ENCODE measurements at places on chromosomes 4 and X.

- no peak for DNase-seq
Measured at GRCh38 chr4:172995161-172995560, 173.4 kb upstream of the GALNT7 start.

DNA sequence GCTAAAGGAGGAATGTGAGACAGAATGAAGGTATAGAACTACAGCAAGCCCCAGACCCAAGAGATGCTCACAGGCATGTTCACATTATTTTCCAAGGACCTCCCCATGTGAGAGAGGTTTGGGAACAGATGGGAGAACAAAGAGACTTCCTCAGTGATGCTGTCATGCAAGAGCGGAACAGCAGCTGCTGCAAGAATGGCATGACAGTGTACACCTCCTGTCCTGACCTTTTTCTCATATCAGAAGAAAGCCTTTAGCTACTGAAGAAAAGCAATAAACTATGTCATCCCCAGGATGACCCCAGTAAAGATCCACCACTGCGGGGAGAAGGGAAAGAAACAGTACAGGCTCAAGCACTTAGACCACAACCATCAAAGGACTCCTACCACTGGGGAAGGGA, 7.2 kb downstream of the PRDM5 start:
- no peak for DNase-seq

DNA sequence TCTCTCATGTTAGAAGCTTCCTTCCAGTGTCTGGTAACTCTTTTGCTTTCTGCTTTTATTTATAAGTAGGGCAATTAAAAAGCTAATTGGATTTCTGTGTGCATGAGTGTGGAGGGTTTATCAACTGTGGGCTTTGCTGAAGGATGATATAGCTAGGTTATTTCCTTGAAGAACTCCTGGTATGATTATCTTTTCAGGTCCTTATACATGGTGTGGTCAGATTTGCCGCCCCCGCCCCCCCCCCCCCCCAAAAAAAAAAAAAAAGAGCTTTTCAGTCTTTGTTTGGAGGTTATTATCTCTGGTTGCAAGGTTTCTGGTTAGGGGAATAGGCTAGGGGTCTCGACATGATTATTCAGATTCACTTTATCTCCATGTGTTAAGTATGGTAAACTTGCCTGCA, 35.9 kb downstream of the MOB1B start:
- DNase-seq: no peak

GRCh38 chr4:24262616-24263015, 321.7 kb downstream of the DHX15 start:
- no peak for DNase-seq

DNA sequence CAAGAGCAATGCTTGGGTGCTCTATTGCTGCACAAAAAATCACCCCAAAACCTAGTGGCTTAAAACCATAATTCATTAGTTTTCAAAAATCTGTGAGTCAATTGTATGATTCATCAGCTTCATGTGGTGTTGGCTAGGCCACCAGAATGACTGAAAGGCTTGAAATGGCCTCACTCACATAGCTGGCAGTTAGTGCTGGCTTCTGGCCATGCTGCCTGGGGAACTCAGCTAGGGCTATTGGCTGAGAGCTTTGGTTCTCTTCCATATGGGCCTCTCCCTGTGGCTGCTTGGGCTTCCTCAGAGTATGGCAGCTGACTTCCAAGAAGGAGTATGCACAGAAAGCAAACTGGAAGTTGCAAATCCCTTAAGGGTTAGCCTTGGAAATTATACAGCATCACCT, 3.1 kb upstream of the MTMR1 start:
- DNase-seq: peak; percentile 36

GRCh38 chrX:88202149-88202548, 544.9 kb upstream of the CPXCR1 start:
- no peak for DNase-seq

GRCh38 chrX:145393702-145394235, 146.5 kb downstream of the SPANXN1 start:
- DNase-seq: peak; percentile 0

DNA sequence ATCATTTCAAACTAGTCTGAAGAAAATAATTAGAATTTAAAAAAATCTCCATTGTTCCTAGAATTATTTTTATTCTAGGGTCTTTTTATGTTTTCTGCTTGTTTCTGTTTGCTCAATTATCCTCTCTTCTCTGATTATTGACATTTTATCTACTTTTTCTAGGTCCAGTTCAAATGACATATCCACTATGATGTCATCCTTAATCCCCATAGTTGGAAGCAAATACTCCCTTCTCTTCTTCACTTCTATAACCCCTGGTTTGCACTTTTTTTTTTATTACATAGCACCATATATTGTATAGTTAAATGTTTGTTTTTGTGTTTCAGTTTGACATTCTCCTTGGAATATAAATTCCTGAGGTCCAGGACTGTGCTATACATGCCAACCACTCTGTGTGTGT, 82.6 kb downstream of the CT47B1 start:
- no peak for DNase-seq

DNA sequence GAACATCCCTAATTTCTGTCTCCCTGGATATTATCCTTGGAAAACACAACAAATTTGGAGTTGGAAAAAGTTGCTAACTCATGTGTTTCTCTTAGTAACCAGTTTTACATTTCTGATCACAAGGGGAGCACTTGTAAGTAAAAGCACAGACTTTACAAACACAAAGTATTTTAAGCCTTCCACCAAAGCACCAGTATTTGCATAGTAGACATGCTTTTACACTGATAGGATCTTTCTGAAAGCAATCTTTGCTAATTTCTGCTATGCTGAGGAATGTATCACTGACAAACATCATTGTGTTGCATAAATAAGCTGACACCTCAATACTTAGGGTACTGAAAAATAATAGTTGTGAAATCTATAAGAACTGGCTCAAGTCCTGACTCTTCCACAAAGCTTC, 100.6 kb downstream of the MID1 start:
- no peak for DNase-seq

- no peak for DNase-seq
Measured at GRCh38 chrX:39047174-39047573, 245.9 kb downstream of the MID1IP1 start.

- no peak for DNase-seq
Measured at GRCh38 chrX:22699581-22700091, 300.1 kb upstream of the DDX53 start.

GRCh38 chr4:159278399-159278798, 175.5 kb downstream of the RAPGEF2 start:
- DNase-seq: no peak

- DNase-seq: no peak
Measured at GRCh38 chr4:162154862-162155540, 8.8 kb downstream of the FSTL5 start.

DNA sequence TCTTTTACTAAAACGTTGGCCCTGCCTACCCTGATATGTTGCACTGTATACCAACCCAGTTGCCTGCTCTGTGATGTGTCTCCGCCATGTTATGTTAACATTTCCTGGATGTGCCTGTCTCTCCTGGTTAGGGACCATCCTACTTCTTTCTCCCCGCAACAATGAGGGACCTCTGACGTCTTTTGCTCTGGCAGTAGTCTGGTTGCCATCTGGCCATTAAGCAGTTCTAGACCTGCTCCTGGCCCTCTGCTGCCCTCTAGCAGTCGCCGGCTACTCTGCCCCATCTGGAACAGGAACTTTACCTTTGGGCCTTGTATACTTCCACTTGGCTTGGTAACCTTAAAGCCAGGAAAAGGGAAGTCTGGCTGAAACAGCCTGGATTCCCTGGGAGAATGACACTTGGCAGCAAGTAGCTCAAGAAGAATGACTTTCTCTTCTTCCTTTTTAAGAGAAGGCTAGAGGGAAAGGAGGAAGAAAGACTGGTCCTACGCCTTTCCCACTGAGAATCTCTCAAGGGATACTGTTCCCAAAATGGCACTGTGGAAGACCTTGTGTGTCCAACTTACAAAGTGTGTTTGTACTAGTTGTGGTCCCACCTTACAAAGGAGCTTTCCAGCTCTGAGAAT, 63.5 kb downstream of the GPC3 start:
- peak; percentile 8 for DNase-seq

DNA sequence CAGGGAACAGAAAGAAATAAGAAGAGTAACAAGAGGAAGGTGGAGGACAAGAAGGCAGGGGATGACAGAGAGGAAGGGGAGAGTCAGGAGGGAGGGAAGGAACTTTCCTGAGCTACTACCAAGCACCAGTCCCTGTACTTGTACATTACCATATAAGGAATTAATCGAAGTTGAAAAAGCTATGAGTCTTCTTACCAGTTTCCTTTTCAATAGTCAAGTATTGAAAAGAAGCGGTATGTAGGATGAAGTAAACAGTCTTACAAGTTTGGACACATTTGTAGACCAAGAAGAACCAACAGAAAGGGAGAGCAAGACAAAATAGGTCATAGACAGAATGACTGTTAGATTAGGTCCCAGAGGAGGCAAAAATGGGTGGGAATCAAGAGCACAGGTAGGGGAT, 629.7 kb upstream of the DIPK2B start:
- no peak for DNase-seq

GRCh38 chr4:77235289-77235854, 78.4 kb downstream of the CCNG2 start:
- no peak for DNase-seq

GRCh38 chrX:1417921-1418771, 26.2 kb upstream of the SLC25A6 start:
- no peak for DNase-seq

DNA sequence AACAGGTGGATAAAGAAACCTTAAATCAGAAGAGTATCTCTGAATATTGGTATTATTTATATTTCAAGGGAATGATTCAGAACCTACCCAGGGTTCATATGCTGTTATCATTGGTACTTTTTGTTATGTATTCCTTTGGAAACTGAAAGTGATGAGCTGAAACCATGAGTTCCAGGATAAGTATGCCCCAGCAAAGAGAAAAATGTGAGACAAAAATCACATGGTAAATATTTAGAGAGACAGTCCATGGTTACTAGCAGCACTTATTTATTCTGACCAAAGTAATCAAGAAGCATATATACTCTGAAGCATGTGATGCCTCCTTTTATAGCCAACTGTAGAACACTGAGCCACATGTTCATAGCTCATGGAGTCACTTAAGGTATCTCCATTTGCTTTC, 277.7 kb downstream of the ARAP2 start:
- DNase-seq: no peak

GRCh38 chrX:31609130-31609529, 537.3 kb upstream of the FTHL17 start:
- no peak for DNase-seq

- DNase-seq: no peak
Measured at GRCh38 chrX:101691835-101692234, 32.2 kb upstream of the ARMCX2 start.

GRCh38 chr4:152104356-152104755, 343.5 kb upstream of the GATB start:
- DNase-seq: no peak

GRCh38 chrX:101051153-101051548, 760 bp downstream of the TRMT2B start:
- DNase-seq: no peak

DNA sequence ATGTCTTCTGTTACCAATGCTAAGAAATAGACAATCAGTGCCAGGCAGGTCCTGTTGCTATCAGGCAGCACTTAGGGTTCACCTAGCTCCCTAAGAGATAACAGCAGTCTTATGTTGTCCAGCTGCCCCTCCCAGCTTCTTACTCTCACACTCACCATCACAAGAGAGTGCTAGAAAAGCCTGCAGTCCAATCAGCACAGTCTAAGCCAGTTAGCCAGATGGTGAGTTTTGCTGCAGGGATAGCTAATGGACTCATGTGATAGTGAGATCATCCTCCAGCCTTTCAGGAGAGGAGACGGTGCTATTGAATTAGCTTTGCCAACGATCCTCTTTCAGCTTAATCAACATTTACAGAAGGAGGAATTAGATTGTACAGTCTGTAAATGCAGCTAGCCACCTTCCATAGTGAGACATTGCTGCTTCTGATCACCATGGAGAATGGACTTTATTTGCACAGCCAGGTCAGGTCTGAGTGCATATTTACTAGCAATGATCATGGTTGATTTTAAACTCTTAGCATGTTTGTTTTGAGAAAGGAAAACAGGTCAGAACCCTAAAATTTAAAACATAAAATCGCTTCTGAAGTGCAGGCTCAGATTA, 438.3 kb downstream of the CENPC start:
- DNase-seq: peak; percentile 9

- no peak for DNase-seq
Measured at GRCh38 chr4:174604198-174604597, 81.9 kb upstream of the HPGD start.

DNA sequence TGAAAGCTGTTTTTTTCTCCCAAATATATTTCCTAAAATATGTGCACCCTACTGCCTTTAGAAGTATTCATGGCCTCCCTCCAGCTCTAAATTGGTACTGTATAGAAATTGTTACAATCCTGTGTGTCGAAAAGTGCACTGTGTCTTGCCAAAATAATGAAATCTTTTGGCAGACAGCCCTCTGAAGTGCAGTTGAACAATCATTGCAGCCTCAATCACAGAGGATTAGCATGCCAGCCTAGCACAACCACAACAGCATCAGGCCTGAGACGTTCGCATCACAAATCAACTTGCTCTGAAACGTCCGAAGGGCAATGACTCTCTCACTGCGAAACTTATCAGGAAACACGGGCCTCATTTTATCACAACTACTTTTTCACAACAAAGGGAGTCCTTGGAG, 99.0 kb downstream of the ANOS1 start:
- DNase-seq: no peak

DNA sequence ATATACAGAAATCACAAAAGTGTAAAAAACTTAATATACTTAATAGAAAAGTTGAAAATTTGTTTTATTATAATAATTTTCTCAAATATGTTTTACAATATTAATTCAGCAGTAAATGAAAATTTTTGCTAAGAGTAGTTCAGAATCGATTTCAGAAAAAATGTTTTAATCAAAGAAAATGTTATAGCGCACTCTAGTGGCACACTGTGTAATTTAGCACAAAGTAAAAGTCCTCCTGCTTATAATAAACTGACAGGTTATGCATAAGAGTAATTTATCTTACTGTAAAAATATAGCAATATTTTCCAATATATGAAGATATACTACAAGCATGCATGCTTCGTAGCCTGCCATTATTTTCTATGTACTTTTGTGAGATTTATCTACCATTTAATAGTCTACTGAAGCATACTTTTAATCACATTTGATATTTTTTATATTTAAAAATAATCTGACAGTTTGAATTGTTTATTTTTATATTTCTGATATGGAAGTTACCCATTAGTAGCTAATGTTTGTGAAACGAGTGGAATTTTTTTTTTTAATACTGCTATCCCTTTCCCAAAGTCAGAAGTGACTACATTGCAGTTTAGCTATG, 217.9 kb upstream of the KLHL4 start:
- DNase-seq: peak; percentile 38

DNA sequence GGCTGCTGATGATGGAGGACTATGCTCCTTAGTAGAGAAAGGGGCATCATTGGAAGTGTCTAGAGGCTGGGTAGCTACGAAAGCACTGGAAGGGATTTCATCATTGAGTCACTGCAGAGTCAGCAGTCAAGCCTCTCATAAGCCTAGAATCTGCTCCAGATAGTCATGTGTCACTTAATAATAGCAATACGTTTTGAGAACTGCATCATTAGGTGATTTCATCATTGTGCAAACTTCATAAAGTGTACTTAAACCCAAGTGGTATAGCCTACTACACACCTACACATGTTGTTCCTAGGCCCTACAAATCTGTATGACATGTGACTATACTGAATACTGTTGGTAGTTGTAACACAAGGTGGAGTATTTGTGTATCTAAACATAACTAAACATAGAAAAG, 165.6 kb downstream of the PTTG2 start:
- no peak for DNase-seq
